ENCODE measurements at places on chromosomes 13 and 19.
A peak's percentile ranks its signal among the peaks of the same experiment; 100 is the strongest.

DNA sequence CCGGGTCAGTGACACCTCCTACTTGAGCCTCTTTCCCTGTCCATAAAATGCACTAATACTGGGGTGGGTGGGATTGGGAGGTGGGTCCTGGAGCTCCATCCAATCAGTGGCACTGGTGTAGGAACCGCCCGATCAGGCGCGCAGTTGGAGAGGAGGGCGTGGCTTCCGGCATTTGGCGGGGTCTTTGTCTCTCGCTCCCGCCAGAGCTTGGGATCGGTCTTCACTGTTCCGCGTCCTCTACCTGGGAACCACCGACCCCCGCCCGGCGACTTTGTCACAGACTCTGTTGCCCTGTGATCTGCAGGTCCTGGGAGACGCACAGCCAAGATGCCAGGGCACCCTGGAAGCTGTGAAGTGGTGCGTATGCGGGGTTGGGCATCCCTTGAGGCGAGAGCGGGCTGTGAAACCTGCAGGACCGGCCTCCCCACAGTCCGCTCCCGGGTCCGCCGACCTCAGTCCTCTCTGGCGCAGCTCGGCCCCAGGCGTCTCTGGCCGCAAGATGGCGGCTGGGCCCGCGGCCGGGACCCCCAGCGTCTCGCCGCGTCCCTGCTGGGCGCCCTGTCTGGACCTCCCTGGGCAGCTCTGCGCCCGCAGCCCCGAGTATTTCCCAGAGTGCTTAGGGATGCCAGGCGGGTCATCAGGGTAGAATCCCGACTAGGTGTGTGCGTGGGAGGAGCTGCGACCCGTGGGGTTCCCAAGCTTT, 41.6 kb upstream of the ZNF730 start:
- DNase-seq, result no peak

GRCh38 chr13:51682686-51683085, 98.4 kb downstream of the WDFY2 start:
- no peak for DNase-seq

GRCh38 chr13:21949818-21950429, 279.1 kb downstream of the FGF9 start:
- DNase-seq, result no peak

GRCh38 chr19:54408456-54409026, 6.7 kb upstream of the TTYH1 start:
- no peak for DNase-seq

DNA sequence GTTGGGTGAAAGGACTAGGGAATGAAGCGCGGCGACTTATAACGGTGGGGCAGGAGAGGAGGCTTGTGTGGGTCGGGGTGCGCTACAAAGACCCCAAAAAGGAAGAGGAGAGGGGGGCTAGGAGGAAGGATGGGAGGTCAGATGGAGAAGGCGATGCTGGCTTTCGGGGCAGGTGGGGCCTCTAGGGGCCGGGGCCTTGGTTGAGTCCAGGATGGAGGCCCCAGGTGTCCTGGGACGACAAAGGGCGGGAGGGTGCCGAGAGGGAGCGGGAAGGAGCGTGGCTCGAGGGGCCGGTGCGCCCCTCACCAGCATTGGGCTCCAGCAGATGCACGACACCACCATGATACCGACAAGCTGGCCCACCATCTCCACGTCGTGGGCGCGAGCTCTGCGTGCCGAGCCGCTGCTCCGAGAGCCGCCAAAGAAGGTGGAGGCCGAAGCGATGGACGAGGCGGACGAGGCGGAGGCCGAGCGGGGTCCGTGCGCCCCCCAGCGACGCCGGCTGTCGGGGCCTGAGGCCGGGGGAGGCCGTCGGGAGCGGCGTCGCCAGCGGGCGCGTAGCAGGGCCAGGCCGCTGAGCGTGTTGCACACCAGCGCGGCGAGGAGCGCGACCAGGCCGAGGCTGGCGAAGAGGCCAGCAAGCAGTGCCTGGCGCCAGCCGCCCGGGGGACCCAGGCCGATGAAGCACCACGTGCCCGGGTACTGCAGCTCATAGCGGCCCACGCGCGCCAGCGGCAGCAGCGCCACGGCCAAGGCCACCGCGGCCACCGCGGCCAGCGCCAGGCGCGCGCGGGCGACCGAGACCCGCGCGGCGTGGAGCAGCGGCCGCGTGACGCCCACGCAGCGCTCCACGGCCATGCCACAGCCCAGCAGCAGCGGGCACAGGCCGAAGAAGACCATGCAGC, 1.8 kb downstream of the PTGER1 start:
- no peak for DNase-seq

GRCh38 chr19:1921825-1922224, 16.6 kb downstream of the ADAT3 start:
- DNase-seq, result no peak

DNA sequence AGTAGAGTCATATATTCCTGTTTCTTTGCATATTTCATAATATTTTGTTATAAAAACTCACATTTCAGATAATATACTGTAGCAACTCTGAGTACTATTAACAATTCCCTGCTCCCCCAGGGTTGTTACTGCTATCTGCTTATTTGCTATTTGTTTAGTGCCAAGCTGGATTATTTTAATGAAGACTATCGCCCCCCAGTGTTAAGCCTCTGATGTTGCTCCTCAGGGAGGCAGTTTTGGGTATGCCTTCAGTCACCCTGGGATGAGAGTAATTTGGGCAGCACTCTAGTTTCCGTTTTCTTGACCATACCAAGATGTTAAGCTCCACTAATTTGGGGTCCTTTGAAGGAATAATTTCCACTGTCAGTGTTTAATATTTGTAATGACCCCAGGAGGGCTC, 46.0 kb downstream of the MICU2 start:
- DNase-seq, result no peak

- no peak for DNase-seq
These were observed 45.8 kb downstream of the VWA8 start for GRCh38 chr13:41915081-41915480.

DNA sequence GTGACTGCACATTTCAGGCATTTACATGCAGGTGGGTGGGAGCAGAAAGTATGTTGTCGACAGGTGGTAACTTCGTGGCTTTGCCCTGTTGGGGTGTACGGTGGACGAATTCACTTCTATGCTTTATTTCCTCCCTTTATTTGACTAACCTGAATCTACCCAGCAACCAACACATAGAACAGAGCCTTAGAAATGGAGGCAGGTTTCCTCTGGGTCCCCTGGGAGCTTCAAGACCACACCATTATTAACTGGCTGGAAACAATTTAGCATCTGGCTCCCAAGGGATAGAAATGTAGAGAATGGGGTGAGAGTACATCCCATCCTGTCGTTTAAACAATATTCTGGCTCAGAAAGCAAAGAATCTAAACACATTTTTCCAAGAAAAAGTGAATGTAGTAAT, 244.4 kb downstream of the DLEU7 start:
- no peak for DNase-seq

DNA sequence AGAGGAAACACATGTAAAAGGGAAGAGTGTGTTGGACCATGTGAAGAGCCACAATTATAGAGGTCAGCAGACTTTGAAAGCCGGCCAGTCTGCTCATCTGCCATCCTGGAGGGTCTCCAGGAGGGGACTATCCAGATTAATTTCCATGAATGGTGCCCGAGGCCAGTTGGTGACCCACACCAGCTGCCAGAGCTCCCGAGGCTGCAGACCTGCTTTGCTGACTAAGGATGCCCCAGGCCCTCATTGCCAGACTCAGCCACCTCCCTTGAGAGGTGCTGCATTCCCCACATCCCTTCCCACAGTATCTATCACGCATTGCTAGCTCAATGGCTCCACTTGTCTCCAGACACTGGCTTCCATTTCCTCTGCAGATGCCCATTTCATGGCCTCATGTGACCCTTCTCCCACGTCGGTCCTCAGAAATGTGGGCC, 110.3 kb downstream of the NALCN start:
- no peak for DNase-seq

GRCh38 chr13:61935710-61936109, 520.1 kb upstream of the PCDH20 start:
- DNase-seq, result no peak

DNA sequence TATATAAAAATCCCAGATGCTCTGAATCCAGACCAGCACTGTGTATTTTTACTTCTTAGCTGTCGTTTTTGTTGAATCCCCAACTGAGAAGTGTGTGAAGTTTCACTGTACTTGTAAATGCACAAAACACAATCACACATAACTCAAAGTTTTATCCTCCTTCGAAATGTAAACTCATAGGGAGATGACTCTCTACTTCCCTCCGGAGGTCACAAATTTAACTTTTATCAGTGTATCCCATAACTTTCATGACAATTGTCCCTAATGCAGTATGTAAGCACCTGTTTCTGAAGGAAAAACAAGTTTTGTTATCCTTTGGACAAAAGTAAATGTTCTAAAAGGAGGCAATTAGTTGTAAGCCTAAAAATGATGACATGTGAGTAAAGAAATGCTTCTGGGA, 665.0 kb upstream of the SLITRK6 start:
- no peak for DNase-seq

DNA sequence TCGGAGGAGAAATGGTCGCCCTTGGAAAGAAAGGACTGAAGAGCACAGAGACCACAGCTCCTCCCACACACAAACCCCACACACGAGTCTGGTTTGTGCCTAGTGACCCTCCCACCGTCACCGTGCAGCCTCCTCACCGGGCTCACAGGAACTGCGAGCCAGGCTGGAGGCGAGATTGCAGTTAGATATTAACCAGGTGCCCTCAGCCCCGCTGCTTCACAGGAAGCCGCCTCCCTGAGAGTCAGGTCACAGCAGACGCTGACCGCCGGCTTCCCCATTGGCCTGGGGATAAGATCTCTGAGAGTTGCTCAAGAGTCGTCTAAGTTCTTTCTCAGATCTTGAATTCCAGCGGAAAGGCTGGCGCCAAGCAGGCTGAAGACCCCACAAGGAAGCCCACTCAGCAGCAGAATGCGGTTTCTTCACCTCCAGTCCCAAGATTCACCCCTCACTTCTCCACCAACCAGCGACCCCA, 870 bp downstream of the ZNF44 start:
- peak; percentile 31 for DNase-seq

- no peak for DNase-seq
These were observed 1.2 kb upstream of the KLF16 start for GRCh38 chr19:1864480-1865171.

GRCh38 chr13:76231522-76232167, 595.5 kb downstream of the LMO7 start:
- DNase-seq, result no peak

- DNase-seq, result no peak
These were observed 7.3 kb downstream of the POLR2E start for GRCh38 chr19:1087813-1088415.

DNA sequence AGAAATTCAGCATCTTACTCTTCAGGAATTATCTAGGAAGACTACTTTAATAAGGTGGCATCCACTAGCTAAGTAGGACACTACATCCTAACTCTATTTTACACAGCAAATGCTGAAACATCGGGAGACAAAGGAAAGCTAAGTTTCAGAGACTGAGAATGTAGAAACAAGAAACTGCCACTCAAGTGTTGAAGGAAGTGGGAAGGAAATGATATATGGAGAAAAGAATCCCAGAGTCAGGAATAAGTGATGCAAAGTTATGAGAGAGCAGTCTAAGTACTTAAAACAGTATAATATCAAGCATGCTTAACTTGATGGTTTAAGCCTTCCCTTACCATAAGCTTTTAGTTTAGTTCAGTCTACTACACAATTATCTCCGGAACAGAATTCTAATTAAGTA, 52.4 kb downstream of the RBM26 start:
- DNase-seq, result no peak

DNA sequence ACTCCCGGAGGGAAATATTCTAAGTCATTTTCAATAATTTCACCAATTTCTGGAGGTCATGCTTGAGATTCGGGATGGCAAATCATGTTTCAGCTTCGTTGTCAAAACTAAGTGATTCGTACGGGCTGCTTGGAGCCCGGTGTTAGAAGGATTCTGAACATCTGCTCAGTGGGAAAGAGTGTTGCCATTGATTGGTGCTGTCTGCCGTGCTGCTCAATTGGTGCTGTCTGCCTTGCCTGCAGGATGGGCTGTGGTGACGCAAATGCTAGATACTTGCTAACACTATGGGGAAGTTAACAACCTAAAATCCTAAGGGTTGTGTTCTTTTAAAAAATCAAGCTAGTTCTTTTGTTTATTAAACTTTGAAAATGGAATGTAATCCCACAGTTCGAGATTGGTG, 17.3 kb upstream of the CACNG8 start:
- no peak for DNase-seq

DNA sequence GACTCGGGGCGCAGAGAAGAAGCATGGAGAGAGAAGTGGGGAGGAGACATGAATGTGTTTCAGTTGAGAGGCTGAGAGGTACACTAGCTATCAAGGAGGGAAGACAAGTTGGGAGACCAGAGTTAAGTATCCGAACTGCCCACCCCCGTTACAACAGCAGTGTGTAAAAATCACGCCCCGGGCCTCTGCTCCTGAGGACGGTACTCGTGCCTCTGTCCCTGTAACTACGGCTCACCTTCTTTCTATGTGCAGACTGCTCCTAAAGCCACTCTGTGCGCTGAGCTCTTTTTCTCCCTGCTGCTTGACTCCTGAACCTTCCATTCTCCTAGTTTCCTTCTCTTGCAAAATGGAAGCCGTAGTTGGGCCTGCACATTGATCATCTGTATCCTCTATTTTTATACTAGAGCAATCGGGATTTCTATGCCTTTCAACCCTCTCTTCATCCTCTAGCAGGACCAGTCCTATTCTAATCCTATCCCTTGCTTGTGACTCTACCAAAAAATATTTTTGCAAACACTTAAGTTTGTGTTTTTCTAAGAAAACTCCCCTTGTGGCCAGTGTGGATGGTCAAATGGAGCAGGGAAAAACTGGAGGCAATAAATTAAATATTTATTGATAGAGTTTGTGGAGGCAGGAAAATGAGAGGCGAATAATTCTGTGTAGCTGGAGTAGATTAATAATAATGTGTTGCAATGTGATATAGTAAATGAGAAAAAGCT, 569 bp downstream of the POLR1D start:
- no peak for DNase-seq

DNA sequence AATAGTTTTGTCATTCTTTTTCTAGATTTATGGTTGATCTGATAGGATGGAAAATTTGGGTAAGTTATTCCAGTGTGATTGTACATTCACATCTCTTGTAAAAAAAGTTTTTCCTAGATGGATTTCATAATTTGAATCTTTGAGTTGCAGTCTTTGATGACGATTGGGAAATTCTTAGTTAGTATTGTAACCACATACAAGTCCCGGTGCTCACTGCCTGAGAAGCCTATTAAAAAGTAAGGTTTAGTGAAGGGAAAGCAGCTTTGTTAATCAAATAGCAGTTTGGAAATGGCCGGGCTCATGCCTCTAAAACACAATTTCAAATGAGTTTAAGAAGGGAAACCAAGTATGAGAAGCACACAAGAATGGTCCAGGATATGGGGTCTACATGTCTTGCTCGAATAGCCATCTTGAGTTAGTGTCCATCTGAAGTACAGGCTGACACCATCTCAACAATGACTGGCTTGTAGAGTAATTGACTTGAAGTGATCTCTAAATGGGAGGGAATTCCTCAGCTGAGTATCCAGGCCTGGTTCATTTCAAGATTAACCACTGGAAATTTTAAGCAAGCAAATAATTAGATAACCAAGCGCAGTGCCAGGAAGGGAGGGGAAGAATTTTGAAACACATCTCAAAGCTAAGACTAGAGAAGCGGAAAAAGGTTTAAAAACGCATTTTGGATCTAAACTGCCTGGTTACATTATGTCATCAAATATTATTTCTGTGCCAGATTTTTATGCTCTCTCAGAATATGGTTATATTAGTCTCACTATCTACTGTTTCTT, 1145.6 kb upstream of the MIR17HG start:
- no peak for DNase-seq
